SW 1271 (cell line): ENCODE measurements at places on chromosomes 3 and 15.
A peak's percentile ranks its signal among the peaks of the same experiment; 100 is the strongest.

- DNase-seq = no peak
Observed at GRCh38 chr3:49248840-49249227, 28.2 kb downstream of the C3orf62 start.

GRCh38 chr15:35519541-35520149 is 26.3 kb downstream of the DPH6 start:
- DNase-seq = peak; percentile 21

DNA sequence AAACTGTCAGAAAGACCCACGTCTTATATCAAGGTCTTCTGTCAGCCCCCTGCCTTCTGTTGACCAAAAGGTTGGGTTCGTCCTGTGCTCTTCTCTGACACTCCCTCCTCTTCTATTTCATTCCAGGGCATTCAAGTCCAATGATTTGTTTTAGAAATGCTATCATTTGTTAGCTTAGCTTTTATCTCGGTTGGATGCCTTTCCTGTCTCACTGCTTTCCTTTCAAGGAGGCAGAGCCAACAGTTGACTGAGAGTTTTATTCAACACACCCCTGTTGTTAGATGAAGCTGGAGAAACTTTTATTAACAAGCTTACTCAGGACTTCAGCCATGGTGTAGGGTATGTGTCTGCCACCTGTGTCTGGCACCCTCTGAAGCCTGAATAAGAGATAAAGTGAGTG is 112.0 kb upstream of the SLC7A14 start:
- no peak for DNase-seq

GRCh38 chr15:66897971-66898370 is 167.4 kb upstream of the SMAD3 start:
- DNase-seq = no peak

DNA sequence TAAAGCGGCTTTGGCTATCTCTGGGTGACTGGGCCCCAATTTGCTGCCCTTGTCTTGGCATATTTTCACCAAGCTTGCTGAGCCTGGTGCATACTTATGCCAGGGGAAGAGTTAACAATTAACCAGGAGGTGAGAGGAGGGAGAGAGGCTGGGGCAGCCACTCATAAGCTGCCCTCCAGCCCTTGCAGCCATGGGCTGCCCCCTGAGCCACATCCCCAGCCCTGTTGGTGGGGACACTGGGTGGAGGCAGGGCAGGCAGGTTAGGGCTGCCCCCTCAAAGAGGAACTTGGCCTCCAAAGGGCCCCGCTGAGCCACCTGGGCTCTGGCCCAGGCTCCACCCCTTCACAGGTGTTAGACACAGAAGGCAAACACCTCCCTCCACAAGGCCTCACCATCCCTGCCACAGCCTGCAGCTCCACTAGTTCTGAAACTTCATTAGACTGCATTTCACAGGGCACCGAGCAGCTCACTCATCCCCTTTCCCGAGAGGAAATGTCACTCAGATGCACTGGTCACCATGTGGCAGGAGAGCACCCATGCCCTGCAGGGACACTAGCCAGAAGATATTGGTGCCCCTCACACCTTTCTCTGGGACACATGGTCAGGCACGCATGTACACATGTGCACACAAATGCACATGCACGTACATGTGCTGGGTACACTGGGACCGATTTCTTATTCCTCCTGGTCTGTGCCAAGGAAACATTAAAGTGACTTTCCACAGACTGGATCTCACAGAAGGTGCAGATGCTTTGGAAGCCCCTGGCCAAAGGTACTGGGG is 20.2 kb downstream of the AMOTL2 start:
- DNase-seq = no peak

DNA sequence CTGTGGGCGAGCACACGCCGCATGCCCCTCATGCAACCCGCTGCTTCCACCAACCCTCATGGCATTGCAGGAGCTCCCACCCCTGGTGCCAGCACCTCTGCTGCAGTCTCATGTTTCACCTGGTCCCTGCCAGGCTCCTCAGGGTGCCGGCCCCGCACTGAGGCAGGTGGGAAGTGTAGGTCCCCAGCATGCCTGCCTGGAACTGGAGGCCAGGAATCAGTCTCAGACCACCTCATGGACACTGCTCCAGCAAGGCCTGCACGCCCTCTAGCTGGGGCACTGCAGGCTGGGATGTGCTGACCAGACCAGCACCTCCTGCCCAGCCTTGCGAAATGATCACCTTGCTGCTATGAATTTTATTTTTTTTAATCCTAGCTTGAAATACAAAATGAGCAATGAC is 39.1 kb downstream of the OCA2 start:
- DNase-seq = no peak
